Stimulated activated CD8-positive, alpha-beta memory T cell treated with anti-CD3 and anti-CD28 coated beads, Interleukin-15, amount 100 ng/mL, for 4 hours (primary cell): ENCODE measurements at places on chromosomes 2 and 18.

DNA sequence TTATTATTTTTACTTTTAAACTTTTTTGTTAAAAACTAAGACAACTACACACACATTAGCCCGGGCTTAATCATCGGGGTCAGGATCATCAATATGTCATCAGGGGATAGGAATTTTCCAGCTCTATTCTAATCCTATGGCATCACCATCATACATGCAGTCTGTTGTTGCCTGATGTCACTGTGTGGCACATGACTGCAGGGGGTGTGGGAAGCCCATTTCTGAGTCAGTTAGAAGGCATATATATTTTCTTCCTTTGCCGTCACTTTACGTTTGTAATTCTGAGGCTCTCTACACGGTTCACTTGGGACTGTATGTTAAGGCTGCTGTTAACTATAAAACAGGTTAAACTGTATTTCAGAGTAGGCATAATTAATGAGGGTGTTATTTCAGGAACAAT lies 144.4 kb upstream of the ITGA6 start:
- no peak for DNase-seq

DNA sequence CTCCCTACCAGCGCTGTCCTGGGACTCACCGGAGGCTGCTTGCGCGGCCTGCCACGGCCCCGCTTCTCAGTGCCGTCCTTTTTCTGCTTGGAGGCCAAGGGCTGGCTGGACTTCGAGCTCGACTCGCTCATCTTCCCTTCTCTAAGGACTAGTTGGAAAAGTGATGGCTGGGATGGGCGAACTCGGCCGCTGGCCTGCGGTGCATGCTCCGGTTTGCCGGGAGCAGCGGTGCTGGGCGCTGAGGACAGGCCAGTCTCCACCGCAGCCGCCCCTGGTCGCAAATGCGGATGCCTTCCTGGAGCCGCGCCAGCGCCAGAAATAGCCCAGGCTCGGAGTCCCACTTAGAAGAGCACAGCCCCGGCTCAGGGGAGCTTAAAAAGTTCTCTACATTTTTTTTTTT lies 3.1 kb downstream of the C2orf81 start:
- no peak for DNase-seq

GRCh38 chr2:153967248-153967973 lies 95.7 kb downstream of the GALNT13 start:
- DNase-seq, result no peak

DNA sequence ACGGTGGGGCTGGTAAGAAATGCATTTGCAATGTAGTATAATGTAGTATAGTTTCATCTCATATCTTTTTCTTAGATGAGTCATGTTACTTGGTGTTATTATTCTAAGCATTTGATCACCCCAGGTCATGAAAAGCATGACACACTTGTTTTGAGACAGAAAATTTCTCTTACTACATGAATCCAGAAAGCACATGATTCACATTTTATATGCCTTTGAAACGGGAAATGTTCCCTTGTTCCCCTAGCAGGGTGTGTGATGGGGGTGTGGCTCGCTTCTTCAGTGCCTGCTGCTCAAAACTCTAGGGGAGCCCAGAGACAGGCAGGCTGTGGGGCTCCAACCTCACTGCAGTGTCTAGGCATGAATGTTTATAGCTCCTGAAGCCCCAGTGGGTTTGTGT lies 116.0 kb upstream of the RAB27B start:
- no peak for DNase-seq

DNA sequence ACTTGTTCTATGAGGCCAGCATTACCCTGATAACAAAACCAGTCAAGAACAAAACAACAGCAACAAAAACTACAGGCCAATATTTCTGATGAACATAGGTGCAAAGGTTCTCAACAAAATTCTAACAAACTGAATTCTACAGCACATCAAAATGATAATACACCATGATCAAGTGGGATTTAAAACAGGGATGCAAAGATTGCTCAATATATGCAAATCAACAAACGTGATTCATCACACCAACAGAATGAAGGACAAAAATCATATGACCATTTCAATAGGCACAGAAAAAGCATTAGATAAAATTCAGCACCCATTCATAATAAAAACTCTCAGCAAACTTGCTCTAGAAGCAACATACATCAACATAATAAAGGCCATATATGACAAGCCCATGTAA lies 173.6 kb downstream of the CAMKMT start:
- DNase-seq, result no peak

- DNase-seq, result no peak
These were observed 162.6 kb upstream of the SIX3 start for GRCh38 chr2:44778671-44779476.

DNA sequence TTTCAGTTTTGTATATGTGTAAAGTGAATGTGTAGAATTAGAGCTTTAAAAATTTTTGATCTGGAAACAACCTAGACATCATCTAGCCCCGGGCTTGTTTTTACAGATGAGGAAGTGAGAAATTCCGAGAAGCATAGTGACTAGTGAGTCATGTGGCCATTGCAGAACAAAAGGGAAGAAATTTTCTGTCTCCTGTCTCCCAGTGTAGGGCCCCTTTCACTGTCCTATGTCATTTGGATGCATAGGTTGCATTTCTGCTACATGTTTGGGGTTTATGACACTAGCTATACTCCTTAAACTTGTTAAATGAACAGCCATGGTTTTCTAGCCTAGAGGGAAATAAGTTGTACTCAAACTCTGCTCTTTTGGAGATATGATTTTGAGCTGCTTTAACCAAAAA lies 84.6 kb downstream of the PLCL1 start:
- DNase-seq, result no peak

- no peak for DNase-seq
These were observed 62.9 kb upstream of the ZEB2 start for GRCh38 chr2:144582651-144583380.

DNA sequence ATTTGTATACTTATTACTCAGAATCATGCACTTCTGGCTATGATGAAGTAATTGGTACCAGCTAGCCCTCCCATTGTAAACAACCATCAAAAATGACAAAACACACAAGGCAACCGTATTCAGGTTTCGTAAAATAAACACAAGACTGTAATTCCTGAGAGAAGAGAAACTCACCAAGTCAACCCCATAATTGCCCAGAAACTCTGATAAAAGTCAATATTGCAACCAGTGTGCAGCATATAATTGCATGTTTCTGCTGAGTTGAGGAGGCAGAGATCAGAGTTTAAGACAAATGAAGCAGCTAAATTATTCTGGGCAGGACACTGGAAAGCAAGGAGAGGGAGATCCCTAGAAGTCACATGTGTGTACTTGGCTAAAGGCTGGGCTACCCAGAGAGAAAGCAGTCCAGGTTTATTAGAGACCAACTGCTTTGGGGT lies 90.3 kb downstream of the ROCK2 start:
- no peak for DNase-seq

DNA sequence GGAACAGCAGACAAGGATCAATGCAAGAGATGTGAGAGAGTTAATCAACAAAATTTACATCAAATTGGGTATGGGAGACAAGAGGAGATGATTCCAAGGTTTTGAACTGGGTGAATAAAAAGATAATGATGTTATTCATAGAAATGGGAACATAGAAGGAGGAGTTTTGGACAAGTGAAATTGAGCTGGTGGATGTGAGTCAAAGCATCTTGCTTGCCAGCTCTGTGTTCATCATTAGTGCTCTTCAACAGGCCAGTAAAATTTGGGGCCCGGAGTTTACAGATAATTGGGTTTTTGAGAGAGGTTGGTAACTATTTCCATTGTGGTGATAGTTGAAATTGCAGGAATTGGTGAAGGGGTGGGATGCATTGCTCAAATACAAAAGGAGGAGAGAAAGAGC lies 69.9 kb upstream of the CAVIN2 start:
- DNase-seq, result no peak

DNA sequence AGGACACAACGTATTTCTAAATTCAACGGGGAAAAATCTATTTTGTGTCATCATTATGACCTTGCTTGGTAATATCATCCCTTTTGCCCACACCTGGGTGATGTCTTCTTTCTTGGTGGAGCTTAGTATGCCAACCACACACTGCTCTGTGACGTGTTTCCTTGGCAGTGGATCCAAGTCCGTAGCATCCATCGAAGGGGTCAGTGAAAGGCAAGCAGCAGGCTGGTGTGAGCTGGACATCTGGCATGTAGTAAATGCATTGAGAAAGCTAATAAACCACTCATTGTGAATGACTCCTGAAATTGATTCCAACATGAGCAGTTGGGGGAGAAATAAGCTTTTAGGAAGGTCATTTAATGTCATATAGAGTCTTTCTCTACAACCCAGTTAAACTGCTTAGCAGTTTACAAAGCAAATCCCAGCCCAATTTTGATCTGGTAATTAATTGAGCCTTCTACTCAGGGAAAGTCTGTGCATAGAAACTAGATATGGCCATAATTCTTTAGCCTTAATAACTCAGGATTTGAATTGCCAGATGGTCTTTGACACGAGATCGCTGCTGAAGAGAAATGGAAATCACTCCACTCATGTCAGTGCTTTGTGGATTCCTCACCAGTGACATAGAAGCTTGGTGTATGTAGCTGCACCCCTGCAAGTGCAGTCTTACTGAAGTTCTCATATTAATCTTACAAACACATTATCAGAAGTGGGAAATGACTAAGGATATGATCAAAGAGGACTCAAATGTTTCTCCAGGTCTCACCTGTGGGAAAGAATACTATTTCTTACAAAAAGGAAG lies 494.8 kb downstream of the CMPK2 start:
- DNase-seq, result no peak

GRCh38 chr18:3262234-3263131 lies 550 bp downstream of the MYL12B start:
- DNase-seq, result no peak

DNA sequence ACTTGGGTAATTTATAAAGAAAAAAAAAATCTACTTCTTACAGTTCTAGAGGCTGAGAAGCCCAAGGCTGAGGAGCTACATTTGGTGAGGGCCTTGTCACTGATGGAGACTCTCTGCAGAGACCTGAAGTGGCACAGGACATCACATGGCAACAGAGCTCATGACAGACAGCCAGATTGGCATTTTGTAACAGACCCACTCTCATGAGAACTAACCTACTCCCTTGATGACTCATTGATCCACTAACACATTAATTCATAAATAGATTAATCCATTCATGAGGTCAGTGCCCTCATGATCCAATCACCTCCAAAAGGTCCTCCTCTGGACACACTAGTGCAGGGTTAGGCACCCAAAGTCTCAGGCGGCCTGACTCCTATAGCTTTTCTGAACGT lies 318.4 kb downstream of the GULP1 start:
- no peak for DNase-seq

DNA sequence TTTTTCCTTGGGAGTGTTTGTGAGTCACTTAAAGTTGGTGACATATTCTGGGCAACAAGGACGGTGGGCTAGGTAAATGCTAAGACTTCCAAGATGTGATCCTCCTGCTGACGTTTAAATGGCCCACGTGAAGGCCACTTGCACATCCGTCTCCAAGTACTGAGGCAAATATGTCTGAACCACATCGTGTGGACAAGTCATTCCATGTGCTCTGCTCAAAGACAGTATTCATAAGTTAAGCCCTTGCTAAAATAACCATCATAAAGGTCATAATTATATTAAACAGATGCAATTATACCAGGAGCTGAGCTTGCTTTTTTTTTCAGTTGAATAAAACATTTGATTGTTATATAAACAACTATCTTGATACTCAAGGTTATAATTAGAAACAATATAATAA lies 44.8 kb downstream of the SPP2 start:
- no peak for DNase-seq

GRCh38 chr18:55290898-55291297 lies 297.1 kb downstream of the TCF4 start:
- DNase-seq, result no peak

DNA sequence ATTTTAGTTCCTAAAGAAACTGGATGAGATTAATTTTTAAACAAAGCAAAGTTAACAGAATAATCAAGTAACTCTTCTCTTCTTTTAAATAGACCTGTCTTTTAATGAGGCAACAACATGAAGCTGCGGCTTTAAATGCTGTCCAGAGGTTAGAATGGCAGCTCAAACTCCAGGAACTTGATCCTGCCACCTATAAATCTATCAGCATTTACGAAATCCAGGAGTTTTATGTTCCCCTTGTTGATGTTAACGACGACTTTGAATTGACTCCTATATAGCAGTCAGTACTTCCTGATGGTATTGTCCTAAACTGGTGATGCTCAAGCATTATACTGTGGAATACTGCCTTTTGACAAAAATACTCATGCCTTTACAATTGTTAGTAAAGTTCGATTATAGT lies 53.7 kb upstream of the TWSG1 start:
- no peak for DNase-seq

GRCh38 chr2:72367530-72368225 lies 220.0 kb upstream of the CYP26B1 start:
- DNase-seq, result no peak

GRCh38 chr2:71550801-71551630 lies 97.7 kb downstream of the DYSF start:
- DNase-seq, result no peak

- no peak for DNase-seq
These were observed 1795.7 kb upstream of the PIK3C3 start for GRCh38 chr18:40159141-40160017.

DNA sequence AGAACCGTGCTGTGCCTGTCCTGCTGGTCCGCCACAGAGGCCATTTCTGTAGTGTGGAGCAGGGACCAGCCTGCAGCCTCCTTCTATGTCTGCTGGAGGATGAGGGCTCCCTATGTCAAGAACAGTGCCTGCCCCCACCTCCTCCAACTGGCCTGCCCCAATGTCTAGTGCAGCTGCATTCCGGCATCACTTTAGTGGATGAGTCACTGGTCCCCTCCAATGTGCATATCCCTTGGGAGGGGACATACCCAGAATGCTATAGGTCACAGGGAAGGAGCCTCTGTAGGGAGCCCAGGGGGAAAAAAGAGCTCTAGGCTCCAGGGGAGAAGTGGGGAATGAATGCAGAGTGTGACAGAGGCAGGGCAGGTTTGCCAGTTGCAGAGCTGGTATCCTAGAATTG lies 219.6 kb downstream of the CELF4 start:
- DNase-seq, result no peak

GRCh38 chr2:172790404-172790803 lies 54.8 kb downstream of the RAPGEF4 start:
- DNase-seq, result no peak

DNA sequence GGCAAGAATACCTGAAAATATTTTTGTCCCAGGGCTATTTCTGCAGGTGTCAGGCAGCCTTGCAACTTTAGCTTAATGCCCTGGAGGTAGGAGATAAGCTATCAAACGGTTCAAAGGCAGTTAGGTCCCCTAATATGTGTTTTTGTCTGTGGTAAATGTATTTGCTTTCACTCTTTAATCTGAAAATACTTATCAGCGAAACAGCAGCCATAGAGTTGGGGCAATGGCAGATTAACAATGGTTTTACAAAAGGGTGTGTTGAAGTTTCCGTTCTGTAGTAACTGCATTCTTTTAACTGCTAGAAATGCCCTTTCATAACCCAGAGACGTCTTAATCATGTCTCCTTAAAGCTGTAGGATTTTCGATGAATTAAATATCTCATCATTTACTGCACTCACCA lies 265.0 kb upstream of the TRIB2 start:
- no peak for DNase-seq
